ENCODE measurements at places on chromosomes 5 and 9.
A peak's percentile ranks its signal among the peaks of the same experiment; 100 is the strongest.

GRCh38 chr9:94014066-94014654 lies 59.0 kb upstream of the BARX1 start:
- peak; percentile 54 for DNase-seq

DNA sequence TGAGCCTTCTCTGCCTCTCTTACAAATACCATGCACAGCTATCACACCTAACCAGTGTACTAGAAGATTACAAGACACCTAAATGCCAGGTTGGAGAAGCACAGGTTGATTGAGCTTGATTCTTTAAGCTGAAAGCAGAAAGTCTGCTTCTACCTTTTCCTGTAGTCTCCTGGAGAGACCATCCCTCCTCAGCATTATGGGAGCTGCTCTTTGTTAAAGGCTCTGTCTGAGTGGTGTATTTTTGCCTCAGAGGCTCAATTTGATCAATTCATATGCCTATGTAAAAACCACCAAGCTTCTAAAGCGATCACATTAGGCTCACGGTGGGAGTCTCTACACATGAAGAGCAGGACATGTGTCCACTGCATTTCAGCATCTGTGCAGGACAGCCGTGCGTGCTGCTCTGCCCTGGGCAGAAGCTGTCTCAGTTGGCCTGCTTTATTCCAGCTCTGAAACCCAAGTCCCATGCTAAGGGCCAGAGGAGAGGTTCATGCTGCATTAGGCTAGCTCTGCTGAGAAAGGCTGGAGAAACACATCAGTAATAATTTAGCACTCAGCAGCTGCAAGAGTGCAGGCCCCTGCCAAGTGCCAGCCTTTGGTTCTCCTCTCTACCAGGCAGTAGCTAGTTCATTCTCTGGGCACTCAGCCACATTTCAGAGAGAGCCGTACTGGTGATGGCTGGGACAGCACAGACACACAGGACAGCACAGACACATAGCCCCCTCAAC lies 41.7 kb downstream of the TMEM167A start:
- no peak for DNase-seq

- no peak for DNase-seq
These were observed 115.5 kb upstream of the IL7R start for GRCh38 chr5:35741126-35741716.

GRCh38 chr5:142826741-142827492 lies 56.7 kb downstream of the ARHGAP26 start:
- DNase-seq, result no peak

DNA sequence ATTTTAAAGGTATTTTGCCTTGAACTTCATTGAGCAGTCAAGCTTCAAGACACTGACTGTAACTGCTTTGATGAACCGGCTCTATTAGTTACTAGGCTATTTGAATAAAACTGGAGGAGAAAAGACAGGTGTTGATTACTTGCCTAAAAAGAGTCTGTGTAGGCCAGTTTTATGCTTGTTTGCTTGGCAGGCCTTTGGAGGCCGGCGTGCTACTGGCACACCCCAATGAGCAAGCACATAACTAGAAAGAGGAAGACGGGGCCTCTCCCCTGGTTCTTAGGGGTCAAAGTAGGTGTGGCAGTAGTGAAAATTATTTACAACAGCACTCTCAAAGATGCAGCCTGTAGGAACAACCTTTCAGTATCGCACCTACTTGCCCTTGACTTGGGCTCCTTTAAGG lies 2.1 kb upstream of the ZFR start:
- DNase-seq, result no peak

- DNase-seq, result no peak
These were observed 267.3 kb downstream of the EFNA5 start for GRCh38 chr5:107403228-107403953.

DNA sequence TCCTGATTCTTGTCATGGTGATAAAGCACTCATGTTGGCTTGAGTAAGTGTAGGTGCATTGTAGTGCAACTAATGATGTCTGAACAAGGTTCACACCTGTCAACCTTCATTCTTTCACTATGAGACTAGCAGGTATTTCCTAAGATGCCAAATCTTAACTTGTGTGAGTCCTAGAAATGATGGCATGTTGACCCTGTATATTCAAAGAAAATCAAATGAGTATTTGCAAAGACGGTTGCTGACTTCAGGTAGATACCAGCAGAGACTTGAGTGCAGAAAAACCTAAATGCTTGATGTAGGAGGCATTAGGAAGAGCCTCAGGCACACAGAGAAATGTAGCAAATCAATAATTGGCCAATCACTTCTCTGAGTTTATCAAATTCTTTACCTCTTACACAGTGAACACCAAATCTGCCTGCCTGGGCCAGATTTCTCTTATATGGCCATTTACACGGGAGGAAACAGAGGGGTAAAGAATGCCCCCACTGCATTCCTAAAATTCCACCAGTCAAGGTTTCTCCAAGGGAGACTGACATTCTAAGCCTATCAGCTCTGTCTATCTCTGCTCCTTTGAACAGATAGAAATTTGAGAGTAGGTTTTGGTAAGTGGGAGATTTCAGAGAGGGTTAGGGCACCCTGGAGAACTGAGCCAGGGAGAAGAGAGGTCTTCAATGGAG lies 488.6 kb upstream of the WWC1 start:
- DNase-seq, result peak; percentile 34

DNA sequence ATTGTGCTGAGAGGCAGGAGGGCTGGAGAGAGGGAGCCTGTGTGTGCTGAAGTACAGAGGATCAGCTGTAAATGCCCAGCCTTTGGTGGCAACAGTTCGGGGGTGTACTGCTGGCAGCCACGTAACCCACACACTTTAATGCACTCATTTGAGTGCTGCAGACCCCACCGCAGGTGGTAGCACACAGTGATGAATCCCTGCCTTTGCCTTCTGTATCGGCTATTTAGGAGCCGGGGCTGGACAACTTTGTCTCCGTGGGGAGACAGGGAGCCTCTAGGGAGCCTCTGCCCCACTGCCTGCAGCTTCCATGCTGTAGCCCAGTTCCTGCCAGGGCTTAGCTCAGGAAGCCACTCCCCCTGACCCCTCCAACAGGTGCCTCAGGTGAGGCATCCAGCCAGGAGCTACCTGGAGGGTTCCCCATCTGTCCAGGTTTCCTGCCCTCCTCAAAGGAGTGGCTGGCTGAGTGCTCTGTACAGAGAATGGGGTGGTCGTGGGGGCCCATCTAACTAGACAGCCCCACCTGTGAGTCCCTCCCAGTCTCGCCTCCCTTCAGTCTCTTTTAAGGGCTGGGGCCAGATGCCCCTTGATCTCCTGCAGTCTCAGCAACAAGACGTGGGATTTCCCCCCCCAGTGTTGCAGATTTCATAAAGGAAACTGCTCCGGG lies 44.5 kb downstream of the SECISBP2 start:
- DNase-seq, result no peak

DNA sequence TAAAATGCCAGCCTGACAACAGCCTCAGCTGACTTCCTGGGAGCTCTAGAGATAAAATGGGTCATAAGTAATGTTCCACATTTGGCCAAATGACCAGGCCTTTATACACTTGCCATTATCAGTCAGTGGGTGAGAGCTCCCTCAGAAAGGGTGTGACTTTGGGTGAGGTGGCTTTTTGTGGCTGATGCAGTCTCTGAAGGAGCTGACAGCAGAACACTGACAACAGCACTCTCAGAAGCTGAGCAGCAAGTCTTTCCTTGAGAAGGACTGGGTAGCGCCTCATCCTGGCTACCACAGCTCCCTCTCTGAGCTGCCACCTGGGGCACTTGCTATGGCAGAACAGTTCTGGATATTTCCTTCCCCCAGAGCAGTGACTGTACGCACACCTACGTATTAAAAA lies 22.0 kb upstream of the GNAQ start:
- no peak for DNase-seq

DNA sequence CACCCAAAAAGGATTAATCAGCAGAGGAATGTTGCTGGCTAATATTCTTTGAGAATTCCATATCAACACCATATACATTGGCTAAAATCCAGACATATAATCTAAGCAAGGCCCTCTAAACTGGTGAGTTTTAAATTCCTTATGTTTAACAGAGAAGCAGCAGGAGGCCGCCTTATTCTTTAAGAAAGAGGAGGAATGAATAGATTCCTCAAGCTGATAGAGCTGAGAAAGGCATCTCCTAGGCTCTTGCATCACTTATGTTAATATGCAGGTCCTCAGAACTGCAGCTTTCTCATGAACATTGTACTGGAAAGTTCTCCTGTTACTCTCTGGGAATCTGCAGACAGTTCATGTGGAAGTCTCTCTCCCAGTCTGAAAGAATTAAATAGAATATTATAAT lies 20.1 kb upstream of the SMARCA2 start:
- peak; percentile 25 for DNase-seq

GRCh38 chr5:173035904-173036707 lies 20.0 kb upstream of the CREBRF start:
- no peak for DNase-seq

DNA sequence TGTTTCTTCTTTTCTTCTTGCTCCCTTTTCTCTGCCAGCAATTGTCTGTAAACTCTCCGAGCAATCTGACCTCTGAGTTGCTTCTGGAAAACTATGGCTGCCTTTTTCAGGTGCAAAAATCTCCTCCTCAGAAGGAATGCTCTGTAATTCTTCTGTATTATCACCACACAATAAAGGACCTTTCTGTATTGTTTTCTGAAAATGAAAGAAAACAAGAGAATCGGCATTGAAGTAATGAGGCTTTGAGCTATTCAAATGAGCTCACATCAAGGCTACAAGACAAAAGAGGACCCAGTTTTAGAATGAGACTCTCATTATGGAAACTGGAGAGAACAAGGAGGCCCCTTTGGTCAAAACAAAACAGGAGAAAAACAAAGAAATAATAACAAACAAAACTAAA lies 86.2 kb upstream of the RETREG1 start:
- no peak for DNase-seq

GRCh38 chr5:175378444-175379028 lies 65.4 kb downstream of the DRD1 start:
- DNase-seq, result no peak

GRCh38 chr9:74173284-74173683 lies 323.9 kb upstream of the RORB start:
- DNase-seq, result no peak

DNA sequence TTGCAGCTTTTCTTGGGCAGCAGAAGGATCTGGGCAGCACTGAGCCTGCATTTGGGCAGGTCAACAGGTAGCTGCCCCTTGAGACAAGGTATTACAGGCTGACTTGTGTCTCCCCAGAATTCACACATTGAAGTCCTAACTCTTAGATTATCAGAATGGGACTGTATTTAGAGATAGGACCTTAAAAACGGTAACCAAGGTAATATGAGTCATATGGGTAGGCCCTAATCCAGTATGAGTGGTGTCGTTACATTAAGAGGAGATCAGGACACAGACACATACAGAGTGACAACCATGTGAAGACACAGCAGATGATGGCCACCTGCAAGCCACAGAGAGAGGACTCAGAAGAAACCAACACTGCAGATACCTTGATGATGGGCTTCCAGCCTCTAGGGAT lies 3.2 kb downstream of the C1QTNF2 start:
- no peak for DNase-seq

GRCh38 chr5:119393746-119394145 lies 37.9 kb downstream of the TNFAIP8 start:
- no peak for DNase-seq

Data from iPS-NIHi11 (cell line).